ENCODE measurements at places on chromosomes 12 and 14. TPM values are rescaled to one million over a fixed set of nuclear protein-coding genes. Genes with fewer than 3 reads are reported as not detected.

CBX5 gene
- 231 TPM for total RNA-seq

MLXIP gene
- total RNA-seq, result 40.4 TPM

GLS2 gene
- total RNA-seq, result 16.9 TPM

OVCH1 gene
- 0.07 TPM for total RNA-seq
